ENCODE measurements at places on chromosomes 7 and 10.

DNA sequence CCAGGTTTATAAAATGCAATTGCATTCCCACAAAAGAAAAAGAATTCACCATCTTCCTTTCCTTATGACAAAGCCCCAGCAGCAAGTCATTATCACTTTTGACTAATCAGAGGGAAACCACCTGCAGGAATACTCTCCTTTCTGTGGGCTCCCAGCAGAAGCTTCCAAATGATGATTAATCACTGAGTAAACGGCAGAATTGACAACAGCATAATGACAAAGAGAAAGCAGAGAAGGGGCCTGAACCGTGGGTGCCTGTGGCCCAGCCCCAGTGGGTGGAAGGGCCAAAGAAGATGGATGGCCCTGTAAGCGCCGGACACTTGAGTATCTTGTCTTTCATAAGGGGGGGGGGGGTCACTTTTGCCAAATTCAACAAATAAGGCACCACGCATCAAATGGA is 152.4 kb upstream of the NRBF2 start:
- no peak for DNase-seq

DNA sequence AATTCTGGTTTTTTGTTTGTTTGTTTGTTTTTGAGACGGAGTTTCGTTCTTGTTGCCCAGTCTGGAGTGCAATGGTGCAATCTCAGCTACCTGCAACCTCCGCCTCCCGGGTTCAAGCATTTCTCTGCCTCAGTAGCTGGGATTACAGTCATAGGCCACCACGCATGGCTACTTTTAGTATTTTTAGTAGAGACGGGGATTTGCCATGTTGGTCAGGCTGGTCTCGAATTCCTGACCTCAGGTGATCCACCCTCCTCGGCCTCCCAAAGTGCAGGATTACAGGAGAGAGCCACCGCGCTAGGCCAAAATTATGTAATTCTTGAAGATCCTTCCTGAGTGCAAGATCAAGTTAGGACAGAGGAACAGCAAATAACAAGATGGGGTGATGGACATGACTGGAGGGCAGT is 719 bp downstream of the ZNF33B start:
- DNase-seq = no peak

DNA sequence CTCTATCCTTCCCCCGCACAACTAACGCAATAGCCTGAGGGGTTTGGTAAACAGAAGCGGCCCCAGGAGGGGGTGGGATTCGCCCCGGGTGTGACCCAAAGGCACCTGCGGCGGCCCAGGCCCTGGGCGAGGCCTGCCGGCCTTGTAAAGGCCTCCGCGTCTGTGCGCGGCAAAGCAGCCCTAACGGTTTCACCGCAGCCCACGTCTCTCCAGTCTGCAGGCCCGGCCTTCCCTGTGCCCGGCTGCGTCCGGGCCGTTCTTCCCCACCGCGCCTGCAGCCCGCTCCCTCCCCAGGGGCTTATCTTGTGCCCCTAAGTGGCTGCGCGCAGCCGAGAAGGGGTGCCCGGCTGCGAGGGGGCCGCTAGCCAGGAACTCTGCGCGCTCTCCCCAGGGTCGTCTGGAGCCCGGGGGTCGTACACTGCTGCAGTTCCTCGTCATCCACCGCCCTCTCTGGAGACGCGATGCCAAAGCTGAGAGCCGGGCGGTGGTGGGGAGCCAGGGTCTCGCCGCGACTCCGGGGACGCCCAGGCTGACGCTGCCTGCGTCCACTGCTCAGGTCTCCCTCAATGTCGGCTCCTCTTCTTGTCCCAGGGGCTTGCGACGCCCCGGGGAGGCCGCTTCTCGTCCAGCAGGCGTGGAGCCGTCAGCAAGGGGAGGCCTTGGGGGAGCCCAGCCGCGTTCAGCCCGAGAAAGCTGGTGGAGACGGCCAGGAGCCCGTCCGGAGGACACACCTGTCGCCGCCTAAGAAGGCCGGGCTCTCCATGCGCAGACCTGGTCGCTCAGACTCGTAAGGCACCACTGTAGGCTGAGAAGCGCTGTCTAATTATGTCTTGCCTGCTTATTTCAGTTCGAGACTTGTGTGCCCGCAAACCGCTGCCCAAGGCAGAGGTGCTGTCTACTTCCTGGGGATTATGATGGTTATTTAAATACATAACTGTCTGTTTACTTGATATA is 132.3 kb downstream of the SPAG6 start:
- no peak for DNase-seq

GRCh38 chr10:6247041-6247712 is 44.4 kb downstream of the PFKFB3 start:
- DNase-seq = no peak
